ENCODE measurements at places on chromosomes 5 and 9. TPM values are rescaled to one million over a fixed set of nuclear protein-coding genes. Genes with fewer than 3 reads are reported as not detected.
A peak's percentile ranks its signal among the peaks of the same experiment; 100 is the strongest.

The ZBED3 gene
- 0.53 TPM for total RNA-seq

The ERAP2 gene
- 10.9 TPM for total RNA-seq

The PCDHGB6 gene
- total RNA-seq = 1.5 TPM

The ADAMTS2 gene
- under 0.01 TPM for total RNA-seq

The PDE6A gene
- not detected for total RNA-seq

The ORM2 gene
- total RNA-seq = not detected

The LMX1B gene
- total RNA-seq = not detected

- no peak for DNase-seq
Observed at GRCh38 chr5:77355080-77355479, 137.0 kb downstream of the WDR41 start.

GRCh38 chr5:36403632-36404311 lies 102.1 kb upstream of the RANBP3L start:
- DNase-seq = no peak

- no peak for DNase-seq
Observed at GRCh38 chr9:136111910-136112309, 6.8 kb downstream of the TMEM250 start.

DNA sequence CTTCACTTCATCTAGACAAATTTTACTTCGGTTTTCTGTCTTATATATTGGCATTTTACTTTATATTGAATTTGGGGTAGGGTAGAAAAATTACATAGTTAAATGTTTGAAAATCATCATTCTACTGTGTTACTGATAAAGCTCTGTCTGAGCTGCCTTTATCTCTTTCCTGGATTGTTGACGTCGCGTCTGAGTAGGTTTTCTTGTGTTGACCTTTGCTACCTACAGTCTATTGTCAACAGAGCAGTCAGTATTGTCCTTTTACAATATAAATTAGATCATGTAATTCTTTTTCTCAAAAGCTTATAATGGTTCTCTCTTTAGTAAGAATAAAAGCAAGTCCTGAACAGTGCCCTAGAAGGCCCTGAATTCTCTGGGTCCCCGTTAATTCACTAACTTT lies 128.2 kb downstream of the HACD4 start:
- no peak for DNase-seq

GRCh38 chr9:134267881-134268724 lies 58.2 kb upstream of the RXRA start:
- no peak for DNase-seq

GRCh38 chr5:173800340-173800739 lies 87.8 kb upstream of the CPEB4 start:
- no peak for DNase-seq

DNA sequence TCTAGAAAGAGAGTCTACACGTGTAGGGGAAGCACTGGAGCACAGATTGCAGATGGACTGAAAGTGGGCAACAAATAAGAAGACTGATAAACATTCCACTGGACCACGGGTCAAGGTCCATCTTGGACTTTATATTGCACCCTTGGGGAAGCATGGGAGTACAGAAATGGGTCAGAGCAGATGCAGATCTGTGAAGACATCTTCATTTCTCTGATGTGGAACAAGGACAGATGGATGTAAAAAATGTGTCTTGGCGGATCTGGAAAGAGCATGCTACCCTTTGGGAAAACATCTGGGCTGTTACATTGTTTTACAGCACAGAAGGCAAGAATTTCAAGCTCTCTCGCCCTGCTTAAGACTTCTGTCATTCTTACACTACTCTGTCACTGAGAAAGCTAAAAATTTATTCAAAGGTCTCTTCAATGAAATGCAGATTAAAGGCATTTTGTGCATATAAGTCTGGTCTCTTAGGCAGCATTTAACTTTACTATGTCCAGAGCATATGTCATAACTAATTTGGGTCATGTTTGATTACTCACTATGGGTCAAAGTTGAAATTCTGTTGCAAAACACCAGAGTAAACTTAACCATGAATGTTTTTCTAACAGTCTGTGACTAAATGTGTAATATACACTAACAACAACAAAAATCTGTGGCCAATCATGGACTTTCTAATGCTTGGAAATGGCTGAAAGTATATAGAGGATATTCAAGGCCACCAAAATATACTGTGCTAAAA lies 756.4 kb upstream of the DMAC1 start:
- DNase-seq = peak; percentile 75

- DNase-seq = peak; percentile 80
Observed at GRCh38 chr9:98365227-98365669, 109.8 kb upstream of the TBC1D2 start.

DNA sequence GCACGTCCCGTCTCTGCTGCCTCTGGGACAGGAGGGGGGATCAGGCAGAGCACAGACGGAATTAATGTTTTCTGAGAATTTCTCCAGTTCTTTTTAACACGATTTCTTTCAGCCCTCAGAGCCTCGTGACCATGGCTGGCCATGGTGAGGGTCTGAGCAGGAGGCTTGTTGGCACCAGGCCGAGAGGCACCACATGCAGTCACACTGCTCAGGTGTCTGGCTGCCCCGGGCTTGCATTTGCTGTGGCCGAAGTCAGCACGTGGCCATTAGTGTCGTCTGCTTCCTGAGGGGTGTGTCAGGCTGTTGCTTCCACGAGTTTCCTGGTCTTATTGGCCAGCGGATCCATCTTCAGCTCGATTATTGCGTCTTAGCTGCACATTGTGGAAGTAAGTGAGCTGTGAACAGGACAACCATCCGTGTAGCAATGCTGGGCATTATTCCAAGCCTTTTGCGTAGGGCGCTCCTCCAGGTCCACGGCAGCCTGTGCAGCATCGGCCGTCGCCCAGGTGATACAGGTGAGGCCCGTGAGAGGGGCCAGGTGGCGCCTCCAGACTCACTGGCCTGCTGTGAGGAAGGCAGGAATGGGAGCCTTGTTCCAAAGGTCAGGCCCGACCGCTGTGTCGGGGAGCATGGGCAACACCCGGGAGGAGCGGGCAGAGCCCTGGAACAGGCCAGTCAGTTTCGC lies 114.2 kb upstream of the CACNA1B start:
- no peak for DNase-seq

DNA sequence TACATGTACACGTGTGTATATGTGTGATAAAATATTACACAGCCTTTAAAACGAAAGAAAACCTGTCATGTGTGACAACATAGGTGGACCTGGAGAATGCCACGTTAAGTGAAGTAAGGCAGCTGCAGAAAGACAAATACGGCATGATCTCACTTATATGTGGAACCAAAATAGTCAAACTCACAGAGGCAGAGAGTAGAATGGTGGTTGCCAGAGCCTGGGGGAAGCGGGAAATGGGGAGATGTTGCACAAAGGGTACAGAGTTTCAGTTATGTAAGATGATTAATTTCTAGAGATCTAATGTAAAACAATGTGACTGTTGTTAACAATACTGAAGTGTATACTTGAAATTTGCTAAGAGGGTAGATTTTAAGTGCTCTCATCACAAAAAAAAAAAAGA lies 34.8 kb downstream of the ADAMTS12 start:
- DNase-seq = no peak

DNA sequence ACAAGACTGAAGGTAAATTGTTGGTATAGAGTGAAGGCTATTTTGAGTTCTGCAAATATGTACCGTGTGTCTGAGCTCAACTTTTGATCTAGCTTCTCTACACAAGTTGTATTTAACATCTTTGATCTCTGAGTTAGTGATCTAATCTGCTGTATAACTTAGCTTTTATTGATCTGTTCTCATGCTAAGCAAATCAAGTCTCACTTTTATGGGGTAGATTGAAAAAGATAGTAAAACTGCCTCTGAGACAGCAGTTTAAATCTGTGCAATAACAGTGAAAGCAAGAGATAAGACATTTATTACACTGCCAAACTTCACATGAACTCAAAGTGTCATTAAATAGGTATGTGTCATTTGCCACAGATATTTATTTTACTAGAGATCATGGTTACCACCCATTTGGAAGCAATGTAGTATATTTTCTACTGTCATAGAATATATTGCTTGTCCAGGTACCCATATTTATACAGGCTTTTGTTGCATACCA lies 477.3 kb downstream of the ISL1 start:
- peak; percentile 4 for DNase-seq

- peak; percentile 62 for DNase-seq
Observed at GRCh38 chr9:98575379-98576346, 133.1 kb downstream of the GABBR2 start.

DNA sequence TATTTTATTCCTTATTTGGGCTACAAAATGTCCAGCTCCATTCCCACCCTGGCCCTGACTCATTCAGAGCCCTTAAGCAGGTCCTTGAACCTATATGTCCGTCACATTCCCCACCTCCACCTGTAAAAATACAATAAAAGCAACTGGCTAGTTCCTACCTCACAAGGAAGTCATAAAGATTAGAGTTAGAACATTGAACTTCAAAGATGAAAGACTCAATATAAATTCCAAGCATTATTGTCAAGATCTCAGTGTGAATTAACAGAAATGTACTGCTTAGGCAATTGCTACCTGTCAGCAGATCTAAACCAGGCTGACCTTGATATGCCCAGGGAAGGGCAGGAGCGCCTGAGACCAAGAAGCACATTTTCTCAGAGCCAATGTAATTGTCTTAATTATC lies 221.8 kb downstream of the ENC1 start:
- no peak for DNase-seq

DNA sequence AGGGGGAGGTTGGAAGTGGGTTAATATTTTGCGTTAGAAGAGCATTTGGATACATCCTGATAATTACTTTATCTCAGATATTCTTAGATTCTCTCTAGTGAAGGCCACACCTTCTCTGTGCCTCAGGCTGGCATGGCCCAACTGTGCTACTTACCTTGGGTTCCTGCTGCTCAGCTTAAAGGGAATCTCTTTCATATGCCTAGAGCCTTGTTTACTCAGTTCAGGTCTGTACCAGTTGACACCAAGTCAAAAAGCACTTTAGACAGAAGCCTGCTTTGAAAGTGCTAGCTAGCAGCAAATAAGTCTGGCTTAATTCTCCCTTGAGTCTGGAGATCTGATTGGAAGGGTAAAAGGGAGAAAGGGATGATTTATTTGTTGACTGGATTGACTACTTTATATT lies 74.8 kb downstream of the GHR start:
- no peak for DNase-seq

- DNase-seq = no peak
Observed at GRCh38 chr5:103410172-103410571, 151.6 kb downstream of the MACIR start.

DNA sequence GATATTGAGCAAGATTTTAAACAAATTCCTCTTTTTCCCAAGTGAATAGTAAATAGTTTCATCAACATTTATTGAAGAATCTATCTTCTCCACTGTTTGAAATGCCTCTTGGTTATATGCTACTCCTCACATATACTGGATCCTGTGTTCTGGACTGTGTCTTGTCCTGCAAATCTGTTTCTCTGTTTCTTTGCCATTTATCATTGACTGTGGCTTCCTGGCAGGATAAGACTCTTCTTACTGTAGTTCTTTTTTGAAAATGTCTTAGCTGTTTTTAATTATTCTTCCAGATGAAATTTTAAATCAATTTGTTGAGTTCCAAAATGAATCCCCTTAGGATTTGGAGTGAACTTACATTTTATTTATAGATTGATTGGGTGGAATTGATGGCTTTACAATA lies 27.8 kb downstream of the RALGPS1 start:
- no peak for DNase-seq

DNA sequence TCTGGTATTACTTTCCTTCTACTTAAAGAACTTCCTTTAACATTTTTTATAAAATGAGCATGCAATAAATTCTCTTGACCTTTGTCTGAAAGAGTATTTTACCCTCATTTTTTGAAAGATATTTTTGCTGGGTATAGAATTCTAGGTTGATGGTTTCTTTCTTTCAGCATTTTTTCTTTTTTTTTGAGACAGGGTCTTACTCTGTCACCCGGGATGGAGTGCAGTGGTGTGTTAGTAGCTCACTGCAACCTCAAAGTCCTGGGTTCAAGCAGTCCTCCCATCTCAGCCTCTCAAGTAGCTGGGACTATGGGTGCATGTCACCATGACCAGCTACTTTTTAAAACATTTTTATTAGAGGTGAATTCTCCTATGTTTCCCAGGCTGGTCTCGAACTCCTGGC lies 10.7 kb upstream of the TSC1 start:
- no peak for DNase-seq

GRCh38 chr9:131259916-131260597 lies 16.3 kb downstream of the FAM78A start:
- DNase-seq = no peak

DNA sequence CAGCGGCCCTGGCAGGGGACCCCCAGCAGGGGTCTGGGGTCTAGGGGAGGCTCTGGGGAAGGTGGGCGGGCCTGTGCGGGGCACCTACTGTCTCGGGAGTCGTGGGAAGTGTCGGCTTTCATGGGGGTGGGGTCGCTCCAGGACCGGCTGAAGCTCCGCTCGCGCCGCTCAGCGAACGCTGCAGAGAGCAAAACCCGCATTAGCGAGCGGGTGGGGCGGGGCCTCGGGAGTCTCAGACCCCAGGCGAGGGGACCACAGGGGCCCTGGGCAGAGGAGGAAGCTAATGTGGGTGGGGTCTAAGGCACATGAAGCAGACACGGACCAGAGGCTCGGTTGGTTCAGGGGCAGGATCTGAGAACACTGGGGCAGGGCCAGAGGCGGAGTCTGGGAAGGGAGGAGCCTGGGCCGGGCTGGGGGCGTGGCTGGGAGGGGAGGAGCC lies 5.5 kb downstream of the NSMF start:
- peak; percentile 37 for DNase-seq

- DNase-seq = no peak
Observed at GRCh38 chr5:10789021-10789420, 28.0 kb upstream of the DAP start.

- DNase-seq = no peak
Observed at GRCh38 chr5:171121638-171122037, 187.4 kb upstream of the TLX3 start.

DNA sequence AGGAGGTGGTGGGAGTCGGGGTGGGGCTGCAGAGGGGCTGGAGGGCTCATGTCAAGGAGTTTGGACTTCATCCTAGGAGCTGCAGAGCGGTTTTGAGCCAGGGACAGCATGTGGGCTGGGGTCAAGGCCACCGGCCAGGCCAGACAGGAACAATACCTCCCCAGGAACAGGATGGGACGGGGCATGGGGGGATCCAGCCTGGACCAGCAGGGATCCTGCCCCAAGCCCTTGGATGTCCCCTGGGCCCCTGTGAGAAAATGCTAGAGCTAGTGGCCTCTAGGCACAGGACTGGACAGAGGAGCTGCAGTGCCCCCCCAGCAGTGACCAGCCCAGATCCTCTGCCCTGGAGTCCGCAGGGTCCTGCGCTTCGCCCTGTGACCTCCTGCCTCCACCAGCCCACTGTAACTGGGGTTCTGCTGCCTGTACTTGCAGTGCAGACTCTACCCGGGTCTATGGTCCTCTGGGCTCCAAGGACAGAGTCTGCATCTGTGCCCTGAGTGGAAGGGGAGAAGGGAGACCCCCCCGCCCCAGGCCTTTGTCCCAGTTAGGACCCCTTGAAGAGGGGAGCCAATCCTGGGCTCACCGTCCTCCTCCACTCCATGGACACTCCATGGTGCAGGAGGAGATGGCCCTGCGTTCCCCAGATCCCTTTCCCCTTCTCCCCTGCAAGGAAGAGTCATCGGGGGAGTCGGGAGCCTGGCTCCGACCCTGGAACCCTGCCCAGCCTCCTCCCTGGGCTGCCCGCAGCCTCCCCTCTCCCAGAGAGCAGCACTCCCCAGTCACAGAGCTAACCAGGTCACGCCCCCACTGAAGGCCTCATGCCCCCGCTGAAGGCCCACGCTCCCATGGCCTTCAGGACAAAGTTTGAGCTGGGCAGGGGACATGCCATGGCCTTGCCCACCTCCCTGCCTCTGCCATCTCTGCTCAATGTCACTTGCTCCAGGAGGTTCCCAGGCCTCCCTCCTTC lies 3.0 kb upstream of the MXD3 start:
- DNase-seq = no peak

GRCh38 chr5:1338196-1338490 lies 6.8 kb downstream of the CLPTM1L start:
- no peak for DNase-seq

GRCh38 chr5:158212917-158213316 lies 354.0 kb upstream of the CLINT1 start:
- no peak for DNase-seq
